ENCODE measurements at places on chromosomes 1 and 21.

- no peak for DNase-seq
Measured at GRCh38 chr1:226549094-226549936, 751 bp downstream of the STUM start.

DNA sequence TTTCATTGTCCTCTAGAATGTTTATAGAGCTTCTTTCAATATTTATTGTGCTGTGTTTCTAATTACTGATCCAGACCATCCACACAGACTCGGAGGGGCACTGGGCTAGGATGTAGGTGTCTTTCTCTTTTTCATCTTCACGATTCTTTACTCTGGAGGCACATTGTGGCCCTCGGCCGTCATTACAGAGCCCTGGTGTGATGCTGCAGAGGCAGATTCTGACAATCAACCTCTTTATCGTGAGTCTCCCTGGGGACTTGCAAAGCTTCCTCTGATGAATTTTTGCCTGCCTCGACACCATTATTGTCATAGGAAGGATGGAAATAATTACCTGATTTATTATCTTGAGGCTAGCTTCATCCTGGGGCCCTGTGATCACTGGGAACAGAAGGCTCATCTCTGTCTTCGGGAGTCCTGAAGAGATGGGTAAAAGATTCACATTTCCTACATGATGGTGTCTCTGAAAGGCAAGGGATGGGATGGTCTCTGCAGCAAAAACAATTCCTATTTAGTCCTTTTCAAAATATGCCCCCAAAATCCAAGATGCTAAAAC lies 89.4 kb downstream of the SEC16B start:
- DNase-seq: no peak

DNA sequence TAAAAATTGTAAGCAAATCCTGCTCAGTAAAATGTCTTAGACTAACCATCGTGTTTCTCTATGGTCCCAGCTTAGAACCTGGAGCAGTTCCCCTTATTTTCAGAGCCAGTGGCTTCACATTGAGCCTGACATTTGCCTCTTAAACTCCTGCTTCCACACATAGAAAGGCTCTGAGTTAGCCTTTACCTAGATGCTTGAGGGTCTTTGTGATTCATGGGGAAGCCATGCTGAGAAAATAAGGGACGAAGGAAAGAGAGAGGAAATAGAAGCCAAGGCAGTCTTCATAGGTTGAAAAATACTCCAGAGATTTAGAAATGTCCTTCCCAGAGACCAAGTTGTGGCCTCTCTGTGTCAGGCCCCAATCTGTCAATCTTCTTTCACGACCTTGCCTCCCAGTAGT lies 16.1 kb upstream of the RBBP5 start:
- no peak for DNase-seq

- DNase-seq: no peak
Measured at GRCh38 chr1:168830562-168830961, 101.6 kb upstream of the DPT start.

GRCh38 chr1:41683681-41684500 lies 199.4 kb upstream of the EDN2 start:
- no peak for DNase-seq

- no peak for DNase-seq
Measured at GRCh38 chr21:27240839-27241238, 274.0 kb upstream of the ADAMTS5 start.

- no peak for DNase-seq
Measured at GRCh38 chr21:46650476-46651098, 15.1 kb downstream of the PRMT2 start.

DNA sequence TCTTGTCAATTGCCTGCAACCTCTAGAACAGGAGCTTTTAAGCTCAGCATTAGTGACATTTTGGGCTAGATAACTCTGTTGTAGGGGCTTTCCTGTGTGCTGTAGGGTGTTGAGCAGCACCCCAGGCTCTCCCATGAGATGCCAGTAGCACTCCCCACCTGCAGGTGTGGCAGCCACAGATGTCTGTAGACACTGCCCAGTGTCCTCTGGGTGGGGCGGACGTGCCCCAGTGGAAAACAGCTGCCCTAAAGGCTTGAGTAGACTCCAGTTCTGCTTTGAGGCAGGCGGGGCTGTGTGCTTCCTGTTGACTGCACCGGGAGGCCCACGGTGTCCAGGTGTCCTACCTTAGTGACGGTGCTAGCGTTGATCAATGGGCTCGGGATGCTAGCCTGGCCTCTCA lies 16.9 kb upstream of the PWP2 start:
- DNase-seq: no peak

- no peak for DNase-seq
Measured at GRCh38 chr1:180542113-180542837, 16.5 kb upstream of the OVAAL start.

GRCh38 chr1:233140974-233141373 lies 154.6 kb downstream of the PCNX2 start:
- DNase-seq: no peak

DNA sequence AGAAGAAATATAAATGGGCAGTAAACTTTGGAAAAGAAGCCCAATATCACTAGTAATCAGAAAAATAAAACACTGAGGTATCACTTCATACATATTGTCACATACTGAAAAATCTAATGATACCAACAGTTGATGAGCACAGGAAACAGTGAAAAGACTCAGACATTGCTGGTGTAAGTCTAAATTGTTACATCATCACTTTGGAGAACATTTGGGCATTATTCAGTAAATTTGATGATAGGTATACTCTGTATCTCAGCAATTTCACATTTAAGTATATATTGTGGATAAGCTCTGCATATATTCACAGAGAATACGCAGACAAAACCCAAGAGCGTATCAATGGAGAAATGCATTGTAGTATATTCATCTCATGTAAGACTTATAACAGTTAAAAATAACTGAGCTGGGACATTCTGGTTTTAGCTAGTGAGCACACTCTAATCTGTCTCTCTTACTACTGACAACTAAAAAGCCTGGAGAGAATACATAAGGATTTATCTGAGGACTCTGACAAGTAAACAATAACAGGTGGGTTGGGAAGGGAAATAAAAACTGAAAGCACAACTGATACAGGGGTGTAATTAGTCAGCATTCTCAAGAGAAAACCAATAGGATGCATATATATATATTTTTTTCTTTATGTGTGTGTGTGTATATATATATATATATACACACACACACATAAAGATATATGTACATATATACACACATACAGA lies 212.7 kb upstream of the JUN start:
- DNase-seq: no peak

- no peak for DNase-seq
Measured at GRCh38 chr21:34807146-34807880, 138.5 kb downstream of the CLIC6 start.

- peak; percentile 4 for DNase-seq
Measured at GRCh38 chr1:21251773-21252471, 38.3 kb downstream of the ECE1 start.

GRCh38 chr1:230636575-230637148 lies 5.6 kb upstream of the COG2 start:
- DNase-seq: no peak

DNA sequence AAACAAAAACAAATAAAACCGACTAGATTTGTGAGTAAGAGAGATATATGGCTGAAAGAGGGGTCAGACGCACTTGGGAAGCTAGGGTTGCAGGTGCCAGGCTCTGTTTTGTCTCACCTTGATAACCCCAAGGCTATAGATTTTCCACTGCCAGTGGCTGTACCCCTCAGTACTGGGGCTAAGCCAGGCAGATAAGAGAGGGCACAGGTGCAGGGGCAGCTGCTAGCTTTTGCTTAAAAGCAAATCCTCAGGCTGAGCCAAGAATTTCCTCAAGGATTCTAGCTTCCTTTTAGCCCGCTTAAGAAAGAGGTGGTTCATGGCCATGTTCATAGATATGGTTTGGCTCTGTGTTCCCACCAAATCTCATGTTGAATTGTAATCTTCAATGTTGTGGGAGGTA lies 57.9 kb downstream of the OVGP1 start:
- DNase-seq: no peak

- no peak for DNase-seq
Measured at GRCh38 chr1:66402194-66402593, 131.8 kb upstream of the SGIP1 start.

GRCh38 chr1:209703834-209704504 lies 677 bp upstream of the HSD11B1 start:
- DNase-seq: no peak

- DNase-seq: no peak
Measured at GRCh38 chr1:167912294-167912693, 1.6 kb downstream of the ADCY10 start.

GRCh38 chr1:56958526-56958925 lies 7.3 kb downstream of the C8B start:
- no peak for DNase-seq

- no peak for DNase-seq
Measured at GRCh38 chr1:91889717-91890459, 3.9 kb upstream of the TGFBR3 start.

GRCh38 chr1:114669562-114670082 lies at the start of gene DENND2C:
Gene DENND2C, minus strand, starts transcription at chr1:114670049. Its CDS starts 44,065 bp downstream, at chr1:114625984.
- DNase-seq: no peak

DNA sequence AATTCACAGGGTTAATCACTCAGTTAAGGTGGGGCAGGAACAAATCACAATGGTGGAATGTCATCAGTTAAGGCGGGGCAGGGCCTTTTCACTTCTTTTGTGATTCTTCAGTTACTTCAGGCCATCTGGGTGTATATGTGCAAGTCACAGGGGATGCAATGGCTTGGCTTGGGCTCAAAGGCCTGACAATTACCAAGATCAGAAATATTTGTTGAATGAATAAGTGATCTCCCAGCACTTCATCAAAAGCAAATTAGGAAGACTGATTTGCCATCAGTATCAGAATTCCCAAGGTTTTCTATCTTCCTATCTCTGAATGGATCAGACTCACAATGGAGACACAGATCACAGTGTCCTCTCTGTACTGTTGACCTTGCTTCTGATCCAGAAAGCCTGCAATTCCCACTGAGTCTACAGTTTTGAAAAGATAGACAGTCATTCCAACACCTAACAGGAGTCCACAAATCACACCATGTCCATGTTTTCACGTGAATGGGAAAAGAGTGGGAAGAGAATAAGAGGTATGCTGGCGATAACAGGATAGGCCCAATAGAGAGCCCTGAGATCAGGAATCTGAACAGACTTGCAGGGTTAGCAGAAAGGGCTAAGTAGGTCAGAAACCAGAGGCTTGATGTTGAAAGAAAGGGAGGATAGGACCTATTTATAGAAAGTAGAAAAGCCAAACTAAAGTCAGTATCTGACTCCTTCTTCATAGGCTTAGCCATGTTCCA lies 75.3 kb downstream of the KCNK1 start:
- no peak for DNase-seq

- DNase-seq: no peak
Measured at GRCh38 chr1:15004396-15004795, 149.2 kb upstream of the TMEM51 start.

GRCh38 chr1:215878843-215879242 lies 311.7 kb downstream of the KCTD3 start:
- DNase-seq: no peak

GRCh38 chr1:62070384-62071011 lies 124.2 kb upstream of the L1TD1 start:
- DNase-seq: no peak

DNA sequence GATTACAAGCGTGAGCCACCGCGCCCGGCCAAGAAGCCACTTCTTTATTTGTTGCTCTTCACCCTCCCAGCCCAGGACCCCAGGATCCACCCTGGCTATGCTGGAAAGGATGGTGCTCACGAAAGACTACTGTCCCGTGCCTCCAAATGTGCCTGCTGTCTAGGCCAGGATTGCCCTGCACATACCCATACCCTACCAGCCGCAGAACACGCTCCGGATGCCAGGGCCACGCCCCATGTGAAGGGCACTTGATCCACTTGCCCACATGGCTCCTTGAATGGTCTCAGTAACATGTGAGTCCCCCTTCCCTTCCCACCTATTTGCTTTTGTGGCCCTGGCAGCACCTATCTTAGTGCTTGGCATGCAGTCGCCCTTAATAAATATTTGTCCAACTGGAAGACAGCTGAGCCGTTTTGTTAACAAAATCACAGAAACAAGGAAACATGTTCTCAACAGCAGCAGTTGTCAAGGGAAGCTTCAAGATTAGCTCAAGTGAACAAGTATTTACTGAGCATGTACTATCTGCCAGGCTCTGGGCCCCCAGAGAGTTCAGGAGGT lies 13.8 kb upstream of the UBXN10 start:
- peak; percentile 64 for DNase-seq

- DNase-seq: no peak
Measured at GRCh38 chr1:167943541-167943940, 6.7 kb upstream of the MPC2 start.

DNA sequence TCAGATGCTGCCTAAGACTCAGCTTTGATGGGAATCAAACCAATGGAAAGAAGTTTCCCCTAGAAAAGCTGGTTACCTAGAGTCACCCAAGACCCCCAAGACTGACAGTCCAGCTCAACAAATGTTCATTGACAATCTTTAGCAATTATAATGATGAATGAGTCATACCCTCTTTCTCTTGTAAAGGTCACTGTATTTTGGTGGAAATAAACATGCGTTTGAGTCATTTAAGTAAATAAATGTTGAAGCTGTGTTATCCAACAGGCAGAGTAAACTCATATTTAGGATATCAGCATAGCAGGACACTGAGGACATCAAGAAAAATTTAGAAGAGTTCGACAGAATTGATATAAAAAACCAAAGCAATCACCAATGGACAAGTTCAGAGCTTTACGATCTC lies 295.9 kb downstream of the RGS7 start:
- DNase-seq: no peak

GRCh38 chr1:247857069-247857984 lies at the start of gene TRIM58:
Gene TRIM58, plus strand, starts transcription at chr1:247857187. Its CDS starts 60 bp downstream, at chr1:247857247.
- no peak for DNase-seq

- DNase-seq: no peak
Measured at GRCh38 chr1:20987831-20988825, 188.6 kb downstream of the EIF4G3 start.

DNA sequence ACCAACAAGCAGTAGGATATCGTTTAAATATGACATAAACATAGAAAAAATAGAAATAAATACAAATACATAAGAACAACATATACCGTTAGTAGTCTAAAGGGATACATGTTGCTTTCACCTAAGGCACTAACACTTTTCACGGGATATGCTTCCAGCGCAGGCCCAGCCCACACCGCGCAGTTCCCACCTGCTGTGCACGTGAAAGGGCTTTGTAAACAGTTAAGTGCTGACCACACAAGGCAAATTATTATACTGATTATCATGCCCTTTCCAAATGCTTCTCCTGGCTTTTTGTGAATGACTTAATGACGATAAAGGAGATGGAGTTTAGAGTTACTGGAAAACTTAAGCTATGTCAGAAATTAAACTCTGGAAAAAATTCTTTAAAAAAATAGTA lies 11.3 kb upstream of the IL22RA1 start:
- no peak for DNase-seq

DNA sequence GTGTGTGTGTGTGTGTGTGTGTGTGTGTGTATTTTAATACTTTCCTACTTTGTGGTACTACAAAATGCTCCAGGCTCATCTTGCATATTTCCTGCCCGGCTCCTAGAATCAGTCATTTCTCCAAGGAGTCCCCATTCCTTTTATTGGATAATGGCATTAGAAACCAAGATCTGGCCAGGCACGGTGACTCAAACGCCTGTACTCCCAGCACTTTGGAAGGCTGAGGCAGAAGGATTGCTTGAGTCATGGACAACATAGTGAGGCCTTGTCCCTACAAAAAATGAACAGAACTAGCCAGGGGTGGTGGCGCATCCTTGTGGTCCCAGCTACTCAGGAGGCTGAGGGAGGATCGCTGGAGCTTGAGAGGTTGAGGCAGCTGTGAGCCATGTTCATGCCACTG lies 20.3 kb downstream of the EPB41 start:
- DNase-seq: no peak

GRCh38 chr1:151401125-151401788 lies 1.9 kb downstream of the PSMB4 start:
- no peak for DNase-seq

Measured in NCI-H2029 (cell line).